Stimulated activated CD8-positive, alpha-beta memory T cell treated with anti-CD3 and anti-CD28 coated beads, Interleukin-15, amount 100 ng/mL, for 24 hours (primary cell): ENCODE measurements at places on chromosomes 2 and 18.

- DNase-seq: no peak
These were observed 843 bp downstream of the CYS1 start for GRCh38 chr2:10079266-10079869.

- DNase-seq: no peak
These were observed 70.3 kb upstream of the PELI1 start for GRCh38 chr2:64214281-64215115.

GRCh38 chr2:59726228-59727120, 827.0 kb downstream of the BCL11A start:
- no peak for DNase-seq

DNA sequence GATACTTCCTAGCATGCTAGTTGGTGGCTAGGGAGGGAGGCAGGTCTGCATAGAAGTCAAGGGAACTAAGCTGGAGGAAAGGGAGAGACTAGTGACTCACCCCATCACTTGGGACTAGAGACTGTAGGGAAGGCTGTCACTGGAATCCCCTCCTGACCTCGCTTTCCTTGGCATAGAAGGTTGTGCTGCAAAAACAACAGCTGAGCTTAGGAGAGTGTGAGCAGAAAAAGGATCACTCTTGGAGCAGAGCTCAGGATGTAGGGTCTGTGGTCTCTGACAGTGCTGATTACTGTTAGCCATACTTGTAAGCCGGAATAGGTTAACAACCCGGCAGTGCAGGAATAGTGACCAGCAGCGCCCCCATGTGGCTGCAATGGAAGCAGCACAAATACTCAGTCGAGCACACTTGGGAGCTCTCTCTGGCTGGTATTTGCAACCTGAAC, 66.9 kb upstream of the SMAD2 start:
- no peak for DNase-seq

GRCh38 chr2:37472959-37473358, 128.5 kb downstream of the QPCT start:
- DNase-seq: no peak

DNA sequence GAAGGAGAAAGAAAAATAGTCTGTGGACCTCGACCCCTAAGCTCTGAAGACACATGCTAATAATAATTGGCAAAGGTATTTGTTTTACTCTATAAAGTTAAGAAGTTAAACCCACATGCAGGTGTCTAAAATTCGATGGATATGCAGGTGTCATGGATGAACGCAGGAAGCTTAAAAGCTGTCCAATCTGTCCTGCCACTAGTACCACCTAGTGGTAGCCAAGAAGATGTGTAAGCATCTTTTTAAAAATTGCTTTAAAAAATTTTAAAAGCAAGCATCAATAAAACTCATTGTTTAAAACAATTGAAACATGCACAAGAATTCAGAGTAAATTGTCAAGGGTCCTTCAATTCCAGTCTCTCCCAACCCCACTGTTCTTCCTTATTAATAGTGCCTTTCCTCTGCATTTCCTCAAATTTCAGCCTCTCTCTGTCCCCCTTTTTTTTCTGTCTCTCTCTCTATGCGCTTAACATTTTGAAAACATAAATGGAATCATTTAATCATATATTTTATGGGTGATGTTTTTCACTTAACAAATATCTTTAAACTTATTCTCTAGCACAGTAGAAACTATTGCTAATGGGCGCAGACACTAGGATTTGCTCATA, 30.6 kb upstream of the PPP3R1 start:
- no peak for DNase-seq
